ENCODE measurements at places on chromosomes 12 and 14.

- no peak for DNase-seq
Measured at GRCh38 chr12:4563336-4563735, 1.3 kb downstream of the DYRK4 start.

GRCh38 chr14:67863223-67863622 is 43.6 kb downstream of the RAD51B start:
- DNase-seq, result no peak

DNA sequence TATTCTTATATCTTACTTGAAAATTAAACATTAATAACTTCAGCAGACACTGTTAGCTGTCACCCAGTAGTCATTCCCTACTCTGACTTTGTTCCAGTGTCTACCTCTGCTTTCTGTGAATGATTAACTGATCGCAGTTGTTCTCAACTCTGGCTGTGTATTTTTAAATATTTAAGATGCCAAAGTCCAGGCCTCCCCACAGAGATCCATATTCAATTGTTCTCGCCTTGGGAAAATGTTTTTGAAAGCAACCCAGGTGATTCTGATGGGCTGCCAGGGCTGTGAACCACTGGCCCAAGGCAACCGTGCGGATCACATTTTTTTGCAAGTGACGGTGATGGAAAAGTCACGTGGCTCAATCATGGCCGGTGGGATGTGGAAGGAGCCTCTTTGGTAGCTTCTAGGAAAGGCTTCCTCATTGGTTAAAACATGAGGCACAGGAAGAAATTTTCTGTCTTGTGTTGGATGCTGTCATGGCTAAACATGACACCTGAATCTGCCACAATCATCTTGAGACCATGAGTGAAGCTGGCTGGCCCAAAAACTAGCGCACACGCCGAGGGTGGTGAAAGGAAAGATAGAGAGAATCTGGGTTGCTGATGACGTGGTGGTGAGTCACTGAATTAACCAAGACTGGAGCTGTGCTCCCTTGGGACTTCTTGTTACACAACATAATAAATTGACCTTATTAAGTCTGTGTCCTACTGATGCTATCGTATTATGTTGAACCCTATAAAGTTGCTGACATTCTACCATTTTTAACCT is 37.2 kb downstream of the RDH12 start:
- DNase-seq, result peak; percentile 79

DNA sequence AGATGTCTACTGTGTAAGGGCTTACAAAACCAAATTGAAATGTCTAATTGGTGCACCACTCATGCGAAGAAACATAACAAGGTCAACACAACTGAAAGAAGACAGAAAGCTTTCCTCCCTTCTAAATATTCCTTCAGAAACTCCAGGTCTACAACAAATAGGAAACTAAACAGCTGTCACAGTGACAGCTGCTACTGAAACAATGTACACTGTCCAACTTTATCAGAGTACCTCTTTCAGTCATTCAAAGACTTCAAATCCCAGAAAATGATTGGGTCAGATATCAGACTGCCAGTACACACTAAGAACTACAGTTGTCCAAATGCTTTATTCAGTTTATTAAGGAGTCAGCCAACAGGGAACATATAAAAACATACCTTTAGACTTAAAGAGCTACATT is 35.2 kb downstream of the CEP128 start:
- DNase-seq, result no peak

GRCh38 chr12:108210001-108210400 is 80.9 kb downstream of the WSCD2 start:
- DNase-seq, result no peak

DNA sequence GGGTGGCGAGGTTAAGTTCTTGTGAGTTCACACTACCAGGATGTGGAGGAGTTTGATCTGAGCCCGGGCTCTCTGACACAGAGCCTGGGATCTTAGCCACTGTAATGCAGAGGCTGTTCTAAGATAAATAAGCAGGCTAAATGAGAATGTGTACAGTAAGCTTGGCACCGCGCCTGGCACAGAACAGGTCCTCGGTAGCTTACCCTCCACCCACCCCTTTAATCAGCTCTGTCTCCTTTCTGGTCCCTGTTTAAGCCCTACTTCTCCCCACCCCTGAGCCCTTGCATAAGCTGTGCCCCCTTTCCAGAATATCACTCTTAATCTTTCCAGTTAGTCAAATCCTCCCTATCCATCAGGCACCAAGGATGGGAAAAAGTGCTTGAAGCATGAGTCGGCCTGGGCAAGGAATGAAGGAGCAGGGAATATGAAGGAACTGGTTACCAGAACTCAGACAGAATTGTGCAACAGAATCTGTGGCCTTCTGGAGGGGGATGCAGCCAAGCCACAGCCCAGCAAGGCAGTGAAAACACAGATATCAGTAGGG is 32.8 kb upstream of the CMKLR1 start:
- DNase-seq, result peak; percentile 52

DNA sequence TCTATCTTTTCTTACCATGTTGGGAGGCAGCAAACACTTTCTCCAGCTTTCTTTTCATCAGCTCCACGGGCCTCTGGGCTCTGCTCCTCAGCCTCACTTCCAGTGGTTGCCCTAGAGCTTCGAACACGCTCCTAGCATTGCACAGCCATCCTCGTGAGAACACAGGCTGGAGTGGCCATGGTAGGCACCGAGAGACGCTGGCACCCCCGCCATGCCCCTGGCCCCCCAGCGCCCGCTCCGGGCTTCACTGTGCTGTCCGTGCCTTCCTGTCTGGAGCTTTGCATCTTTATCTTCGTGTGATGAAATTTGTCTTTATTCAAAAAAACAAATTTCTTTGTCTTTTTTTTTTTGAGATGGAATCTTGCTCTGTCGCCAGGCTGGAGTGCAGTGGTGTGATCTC is 352.2 kb downstream of the TMEM121 start:
- no peak for DNase-seq

- DNase-seq, result peak; percentile 50
Measured at GRCh38 chr14:32934073-32934880, 4.4 kb upstream of the NPAS3 start.

DNA sequence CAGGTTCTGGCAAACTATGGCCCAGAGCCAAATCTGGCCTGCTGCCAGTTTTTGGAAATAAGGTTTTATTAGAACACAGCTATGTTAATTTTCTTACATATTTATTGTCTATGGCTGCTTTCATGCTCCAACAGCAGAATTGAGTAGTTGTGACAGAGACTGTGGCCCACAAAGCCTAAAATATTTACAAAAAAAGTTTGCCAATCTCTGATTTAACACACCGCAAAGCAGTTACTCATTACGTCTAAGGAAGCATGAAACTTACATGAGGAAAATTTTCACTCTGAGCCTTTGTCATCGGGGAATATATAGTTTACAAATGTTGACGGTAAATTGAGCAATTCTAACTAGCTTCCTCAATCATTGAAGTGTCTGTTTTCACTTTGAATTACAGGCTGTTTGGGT is 96.5 kb downstream of the UNC79 start:
- no peak for DNase-seq

- DNase-seq, result no peak
Measured at GRCh38 chr12:6262623-6263022, 47.9 kb upstream of the PLEKHG6 start.

- DNase-seq, result no peak
Measured at GRCh38 chr12:124861492-124861891, 2.2 kb downstream of the SCARB1 start.

DNA sequence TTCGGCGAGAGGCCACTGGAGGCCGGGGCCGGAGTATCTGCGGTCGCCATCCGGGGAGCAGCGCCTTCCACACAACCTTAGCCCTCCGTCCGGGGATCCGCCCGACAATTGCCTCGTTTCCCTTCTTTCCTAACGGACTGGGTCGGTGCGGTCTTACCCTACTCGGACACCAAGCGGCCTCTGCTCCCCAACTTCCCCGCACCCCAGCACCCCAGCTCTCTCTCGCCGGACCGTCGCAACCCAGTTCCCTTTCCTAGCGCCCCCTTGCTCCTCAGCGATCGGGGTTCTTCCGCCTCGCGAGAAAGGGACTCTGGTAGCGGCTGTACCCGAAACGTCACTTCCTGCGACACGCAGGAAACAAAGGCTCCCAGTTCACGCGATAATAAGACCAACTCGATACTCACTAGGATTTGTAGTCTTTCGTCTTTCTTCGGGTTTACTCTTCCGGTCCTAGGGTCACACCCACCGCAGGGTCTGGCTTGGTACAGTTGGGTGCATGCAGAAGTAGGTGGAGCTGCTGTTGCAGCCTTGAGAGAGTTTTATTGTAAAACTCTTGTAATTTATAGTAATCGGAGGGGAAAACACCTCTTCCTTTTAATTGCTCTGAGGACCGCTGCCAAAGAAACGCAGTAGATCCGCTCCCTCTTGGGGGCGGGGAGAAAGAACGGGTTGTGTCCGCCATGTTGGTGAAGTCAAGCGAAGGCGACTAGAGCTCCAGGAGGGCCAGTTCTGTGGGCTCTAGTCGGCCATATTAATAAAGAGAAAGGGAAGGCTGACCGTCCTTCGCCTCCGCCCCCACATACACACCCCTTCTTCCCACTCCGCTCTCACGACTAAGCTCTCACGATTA is at the start of the genes THAP2 and ZFC3H1:
THAP2 (plus strand) TSS at position 741 of the 850 bp plus-strand sequence. CDS start 209 bp downstream, outside the sequence.
ZFC3H1 (minus strand) TSS at position 288 of the 850 bp plus-strand sequence; CDS start at position 50, 238 bp downstream.
- peak; percentile 88 for DNase-seq

GRCh38 chr14:105219043-105219612 is 29.2 kb upstream of the BTBD6 start:
- DNase-seq, result no peak
